ENCODE measurements at places on chromosomes 12 and 14.

DNA sequence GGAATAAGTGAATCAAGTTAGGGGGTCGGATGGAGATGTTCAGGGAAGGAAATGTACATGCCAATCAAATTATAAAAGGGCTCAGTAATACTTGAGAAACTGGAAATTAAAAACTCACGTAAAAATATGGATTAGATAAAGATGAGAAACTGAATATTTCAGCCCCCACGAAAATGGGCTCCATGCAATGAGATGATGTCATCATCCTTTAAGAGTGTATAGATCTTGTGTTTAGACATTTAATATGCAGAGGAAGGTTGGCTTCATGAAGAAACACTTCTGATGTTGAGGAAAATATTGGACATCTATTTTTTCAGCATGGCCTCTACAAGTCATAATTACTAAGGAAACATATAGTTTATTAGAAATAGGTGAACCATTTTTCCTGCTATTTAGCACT is 9.5 kb downstream of the TBC1D30 start:
- no peak for DNase-seq

GRCh38 chr14:99756796-99757195 is 36.4 kb upstream of the EML1 start:
- no peak for DNase-seq

GRCh38 chr14:104119488-104120251 is 18.7 kb upstream of the KIF26A start:
- DNase-seq, result no peak

- DNase-seq, result no peak
Measured at GRCh38 chr12:14956024-14956891, 5.1 kb downstream of the ARHGDIB start.

- DNase-seq, result no peak
Measured at GRCh38 chr14:98949481-98950135, 322.4 kb downstream of the BCL11B start.

GRCh38 chr14:103186241-103186822 is 63.1 kb downstream of the TNFAIP2 start:
- DNase-seq, result no peak

GRCh38 chr12:121678716-121679300 is 9.4 kb upstream of the MORN3 start:
- no peak for DNase-seq

DNA sequence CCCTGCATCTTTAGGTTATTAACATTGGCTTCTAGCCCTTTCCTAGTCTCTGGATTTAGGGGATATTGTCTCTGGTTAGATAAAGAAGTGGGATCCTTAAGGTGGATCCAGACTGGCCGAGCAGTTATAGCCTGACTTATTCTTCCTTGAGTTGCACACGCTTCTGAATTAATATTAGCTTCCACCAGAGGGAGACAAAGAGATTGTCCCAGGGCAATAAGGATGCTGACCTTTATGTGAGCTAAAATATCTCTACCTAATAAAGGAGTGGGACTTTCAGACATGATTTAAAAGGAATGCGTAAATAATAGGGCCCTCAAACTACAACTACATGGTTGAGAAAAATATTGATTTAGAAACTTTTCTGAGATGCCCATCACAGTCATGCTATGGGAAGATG is 139.7 kb downstream of the SLCO1B3 start:
- DNase-seq, result no peak

GRCh38 chr12:132393245-132393795 is 63.9 kb upstream of the GALNT9 start:
- no peak for DNase-seq

DNA sequence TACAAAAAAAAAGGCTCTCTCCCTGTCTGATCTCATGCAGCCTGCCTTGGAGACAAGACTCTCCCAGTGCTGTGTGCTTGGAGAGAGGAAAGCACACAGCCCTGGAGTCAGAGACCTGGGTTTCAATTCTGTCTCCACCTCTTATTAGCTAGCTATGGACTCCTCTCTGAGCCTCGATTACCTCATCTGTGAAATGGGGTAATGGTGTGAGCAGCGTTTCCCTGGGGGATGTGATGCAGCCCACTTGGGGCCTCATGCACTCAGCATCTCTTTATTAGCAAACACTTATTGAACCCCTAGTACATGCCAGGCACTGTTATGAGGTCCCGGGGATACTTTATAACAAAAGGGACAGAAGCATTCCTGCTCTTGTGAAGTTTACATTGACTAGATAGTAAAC is 12.5 kb downstream of the SDS start:
- DNase-seq, result no peak

DNA sequence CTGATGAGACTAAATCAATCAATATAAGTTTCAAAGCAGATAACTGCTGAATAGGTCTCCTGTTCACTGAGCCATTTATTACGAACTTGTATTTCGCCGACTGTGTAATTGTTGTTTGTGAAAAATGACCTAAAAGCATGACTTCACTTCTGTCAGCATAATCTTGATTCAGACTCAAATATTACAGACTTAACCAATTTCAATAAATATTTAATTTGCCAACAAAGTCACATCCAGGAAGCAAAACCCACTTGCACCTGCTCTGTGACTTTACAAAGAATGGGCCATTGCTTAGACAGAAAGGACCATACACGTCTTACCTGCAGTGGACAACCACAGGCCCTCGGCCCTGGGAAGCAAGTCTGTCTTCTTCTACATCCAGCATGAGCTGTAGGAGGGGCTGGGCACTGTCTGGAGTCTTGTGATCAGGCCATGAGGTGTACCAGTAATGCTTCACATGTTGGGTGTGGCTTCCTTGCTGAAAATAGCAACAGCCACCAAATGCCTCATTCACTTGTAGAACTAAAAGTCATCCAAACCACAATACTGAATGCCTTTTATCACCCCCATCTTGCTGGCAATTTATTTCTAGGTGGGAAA is 23.5 kb upstream of the PTPRB start:
- no peak for DNase-seq

DNA sequence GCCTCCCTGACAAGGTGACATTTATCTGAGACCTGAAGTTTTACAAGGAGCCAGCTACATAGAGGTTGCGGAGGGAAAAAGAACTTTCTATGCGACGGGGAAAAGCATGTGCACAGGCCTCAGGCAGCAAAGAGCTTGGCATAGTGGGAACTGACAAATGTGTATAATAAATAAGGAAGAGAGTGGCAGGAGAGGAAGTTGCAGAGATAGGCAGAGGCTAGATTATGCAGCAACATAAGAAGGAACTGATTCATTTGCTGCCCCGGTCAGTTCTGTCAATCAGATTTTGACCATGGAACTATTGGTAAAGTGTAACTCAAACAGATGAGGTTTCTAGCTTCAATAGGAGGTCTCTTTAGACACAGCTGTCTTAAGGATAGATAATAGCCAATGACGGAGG is 33.7 kb upstream of the RIC8B start:
- no peak for DNase-seq

Data from AG04450 (cell line).